ENCODE measurements at places on chromosomes 1 and 21.

- no peak for DNase-seq
Measured at GRCh38 chr1:112026016-112026415, 36.5 kb upstream of the KCND3 start.

DNA sequence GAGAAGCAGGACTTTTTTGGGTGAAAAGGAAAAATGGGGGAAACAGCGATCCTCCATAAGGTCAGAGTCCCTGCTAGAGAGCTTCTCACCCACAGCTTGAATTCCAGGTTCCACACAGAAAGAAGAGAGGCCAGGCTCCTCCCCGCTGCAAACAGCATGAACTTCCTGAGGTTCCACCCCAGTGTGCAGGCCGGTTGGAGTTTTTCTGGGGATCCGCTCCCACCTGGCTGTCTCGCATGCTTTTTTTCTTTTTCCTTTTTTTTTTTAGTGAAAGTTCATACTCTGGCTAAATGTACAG, 595.1 kb upstream of the ZP4 start:
- no peak for DNase-seq

DNA sequence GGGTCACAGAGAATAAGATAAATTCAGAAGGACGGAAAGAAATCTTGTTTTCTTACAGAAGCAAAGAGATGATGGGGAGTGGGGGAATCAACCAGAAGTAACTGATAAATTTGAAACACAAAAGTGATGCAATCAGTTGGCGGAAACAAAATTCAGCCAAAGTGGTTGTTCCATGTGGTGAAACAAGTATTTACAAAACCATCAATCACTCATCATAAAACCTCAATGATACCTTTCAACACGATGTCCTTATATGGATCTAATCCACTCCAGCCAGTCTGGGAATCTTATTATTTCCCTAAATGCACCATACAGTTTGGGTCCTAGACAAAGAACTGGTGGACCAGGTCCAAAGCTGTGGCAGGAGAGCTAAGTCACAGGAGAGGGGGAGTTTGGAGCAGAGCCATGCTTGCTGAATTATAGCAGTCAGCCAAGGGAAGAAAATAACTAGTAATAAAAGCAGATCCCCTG, 303.8 kb upstream of the LRRC7 start:
- no peak for DNase-seq

GRCh38 chr1:116766616-116767469, 12.6 kb downstream of the CD2 start:
- no peak for DNase-seq

- DNase-seq: no peak
Measured at GRCh38 chr1:47621483-47621882, 183.6 kb downstream of the FOXD2 start.

GRCh38 chr1:97489834-97490233, 431.0 kb downstream of the DPYD start:
- DNase-seq: no peak
